ENCODE measurements at places on chromosomes 5 and 9.

- DNase-seq, result no peak
Measured at GRCh38 chr5:157870837-157871834, 12.2 kb upstream of the CLINT1 start.

- DNase-seq, result no peak
Measured at GRCh38 chr5:112174959-112175594, 244.0 kb downstream of the EPB41L4A start.

- DNase-seq, result no peak
Measured at GRCh38 chr5:157877821-157878220, 18.9 kb upstream of the CLINT1 start.

DNA sequence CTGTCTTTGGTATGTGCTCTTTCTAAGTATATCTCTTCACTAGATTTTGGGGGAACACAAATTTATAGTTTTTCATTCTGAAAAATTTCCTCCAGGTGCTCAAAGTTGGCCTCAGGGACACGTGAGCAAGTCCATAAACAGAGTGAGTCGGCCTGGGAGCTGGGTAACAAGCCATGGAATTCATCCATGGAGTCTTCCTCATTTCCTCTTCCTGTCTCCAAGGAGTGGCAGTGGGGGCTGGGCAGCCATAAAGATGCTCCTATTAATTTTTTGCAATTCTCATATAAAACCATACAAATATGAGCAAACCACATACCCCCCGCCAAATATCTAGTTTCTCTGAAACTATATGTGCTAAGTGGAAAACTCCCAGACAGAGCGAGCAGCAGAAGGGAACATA, 136.6 kb upstream of the OTULINL start:
- DNase-seq, result no peak

- no peak for DNase-seq
Measured at GRCh38 chr5:66223637-66224036, 79.5 kb downstream of the SREK1 start.

DNA sequence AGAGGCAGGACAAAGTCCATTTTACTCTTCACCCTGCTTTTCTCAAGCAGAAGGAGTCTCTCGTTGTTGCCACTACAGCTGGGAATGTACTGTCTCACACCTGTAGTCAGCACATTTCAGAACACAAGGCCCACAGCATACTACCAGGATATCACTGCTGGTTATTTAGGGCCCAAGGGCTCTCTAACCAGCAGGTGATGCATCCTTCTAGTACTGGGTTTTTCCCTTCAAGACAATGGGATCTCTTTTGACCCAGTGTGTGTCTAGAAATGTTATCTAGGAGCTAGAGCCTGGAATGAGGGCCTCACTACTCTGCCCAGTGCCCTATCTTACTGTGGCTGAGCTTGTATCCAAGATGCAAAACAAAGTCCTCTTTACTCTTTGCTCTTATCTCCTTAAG, 235.1 kb upstream of the PRR16 start:
- DNase-seq, result no peak

DNA sequence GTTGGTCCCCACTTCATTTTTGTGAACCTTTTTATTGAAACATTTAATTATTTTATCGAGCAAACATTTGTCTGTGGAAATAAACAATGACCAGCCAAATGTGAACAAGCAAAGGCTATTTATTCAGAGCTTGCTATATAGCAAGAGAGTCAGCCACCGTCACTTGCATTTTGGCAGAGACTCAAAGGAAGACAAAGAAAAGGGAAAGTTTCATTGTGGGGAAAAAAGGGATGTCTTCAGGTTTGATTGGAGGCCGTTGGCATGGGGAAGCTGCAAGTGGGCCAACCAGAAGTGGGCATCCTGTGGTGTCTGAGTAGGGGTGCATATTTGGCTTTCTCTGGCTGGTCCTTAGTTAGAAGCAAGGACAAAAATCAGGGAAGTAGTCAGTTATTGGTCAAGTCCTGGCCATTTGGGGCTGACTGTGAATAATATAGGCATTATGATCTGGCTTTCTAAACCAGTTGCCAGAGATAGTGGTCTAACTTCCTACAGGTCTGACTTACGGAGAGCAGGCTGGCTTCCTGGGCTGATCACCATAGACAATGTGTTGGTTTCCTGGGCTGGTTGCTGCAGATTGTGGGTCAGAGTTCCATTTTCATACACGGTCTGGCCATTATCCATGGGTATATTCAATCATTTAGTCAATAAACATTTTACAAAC, 16.6 kb downstream of the ENC1 start:
- DNase-seq, result no peak

DNA sequence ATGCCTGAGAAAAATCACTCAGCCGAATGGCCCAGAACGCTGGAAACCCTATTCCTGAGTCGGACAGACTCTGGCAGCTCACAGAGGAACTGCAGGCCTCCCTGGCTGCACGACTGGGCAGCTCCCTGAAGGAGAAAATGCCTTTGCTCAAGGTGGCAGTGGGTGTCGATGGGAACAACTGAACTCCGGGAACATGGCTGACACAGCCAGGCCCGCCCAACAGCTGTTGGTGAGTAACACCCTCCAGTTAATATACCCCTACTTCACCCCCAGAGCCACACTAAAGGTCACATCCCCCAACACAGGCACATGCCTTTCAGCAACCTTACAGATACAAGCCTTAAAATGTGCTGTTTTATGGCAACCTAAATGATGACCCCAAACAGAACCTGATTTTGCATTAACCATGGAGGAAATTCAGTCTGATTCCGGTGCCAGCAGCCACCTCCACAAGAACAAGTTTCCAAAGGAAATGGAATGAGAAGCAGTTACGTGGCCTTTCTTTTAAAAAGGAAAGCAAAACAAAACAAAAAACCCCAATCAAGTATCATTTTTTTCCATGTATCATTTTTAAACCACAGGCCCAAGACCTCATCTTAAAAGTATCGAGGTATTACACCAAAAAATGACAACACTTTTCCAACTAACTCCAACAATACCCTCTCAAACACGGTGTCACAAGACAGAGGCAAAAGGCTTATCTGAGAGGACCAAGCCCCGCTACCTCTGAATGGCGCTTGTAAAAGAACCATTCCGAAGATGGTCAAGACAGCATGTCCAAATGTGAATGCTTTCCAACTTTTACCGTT, 3.1 kb downstream of the KLF9 start:
- no peak for DNase-seq

- no peak for DNase-seq
Measured at GRCh38 chr9:116855881-116856662, 169.0 kb downstream of the TRIM32 start.

DNA sequence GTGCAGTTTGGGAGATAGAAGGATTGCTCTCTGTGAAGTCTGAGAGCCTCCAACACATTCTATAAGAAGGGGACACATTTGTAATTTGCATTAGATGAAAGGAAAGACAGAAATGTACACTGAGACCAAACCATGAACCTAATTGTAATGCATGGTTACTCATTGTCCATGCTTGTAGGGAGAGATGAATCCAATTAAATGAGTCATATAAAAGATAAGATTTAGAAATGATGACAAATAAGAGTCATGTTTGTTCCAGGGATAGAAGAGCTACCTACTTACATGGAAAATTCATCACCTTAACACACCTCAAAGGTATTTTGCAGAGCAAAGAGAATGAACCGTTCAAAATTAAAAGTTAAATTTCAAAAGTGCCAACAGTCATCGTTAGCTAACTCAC, 85.1 kb downstream of the FBXL7 start:
- DNase-seq, result no peak

- DNase-seq, result no peak
Measured at GRCh38 chr5:31186672-31187267, 6.7 kb upstream of the CDH6 start.

DNA sequence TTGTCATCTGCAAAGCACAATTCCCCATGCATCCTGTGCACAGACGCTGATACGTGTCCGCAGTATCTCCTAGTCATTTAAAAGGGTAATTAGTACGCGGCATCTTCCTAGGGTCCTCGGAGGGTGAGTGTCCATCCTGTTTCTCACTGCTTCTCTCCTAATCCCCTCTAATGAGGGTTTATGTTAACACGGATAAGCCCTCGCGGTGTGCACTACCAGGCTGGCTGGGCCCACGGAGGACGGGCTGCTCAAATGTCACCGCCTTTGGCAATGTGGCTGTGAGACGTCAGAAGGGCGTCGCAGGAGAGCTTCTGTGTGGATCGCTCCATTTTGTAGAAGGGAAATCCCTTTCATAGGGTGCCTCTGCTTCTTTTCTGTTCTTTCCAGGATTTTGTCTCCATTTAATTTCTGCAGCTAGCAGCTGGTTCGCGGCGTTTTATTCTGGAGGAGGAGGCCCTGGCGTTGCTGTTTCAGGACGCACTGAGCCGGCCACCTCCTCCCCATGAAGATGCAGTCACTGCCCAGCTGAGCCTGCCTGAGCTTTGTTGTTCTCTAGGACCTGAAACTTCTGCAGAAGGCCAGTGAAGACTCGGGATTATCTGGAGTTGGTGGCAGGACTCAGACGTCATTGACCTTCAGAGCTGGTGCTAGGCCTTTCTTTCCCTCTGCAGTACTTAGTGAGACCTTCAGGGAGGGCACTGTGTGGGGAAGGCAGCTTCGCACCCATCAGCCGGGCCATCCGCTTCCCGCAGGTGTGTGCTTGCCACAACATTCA, 326.1 kb upstream of the IRX1 start:
- DNase-seq, result no peak

DNA sequence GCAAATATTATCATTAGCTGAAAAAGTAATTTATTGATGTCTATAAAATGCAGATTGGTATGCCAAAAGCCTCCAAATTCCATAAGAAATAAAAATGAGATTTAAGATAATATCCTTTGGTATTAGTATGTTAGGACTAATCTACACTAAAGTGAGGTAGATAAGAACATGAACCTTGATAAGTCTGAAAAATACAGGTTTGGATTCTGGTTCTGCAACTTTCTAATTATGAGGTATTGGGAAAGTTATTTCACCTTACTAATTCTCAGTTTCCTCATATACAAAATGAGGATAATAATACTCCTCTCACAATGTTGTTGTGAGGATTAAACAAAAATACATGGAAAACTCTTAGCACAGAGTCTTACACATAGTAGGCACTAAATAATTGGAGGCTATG, 300.1 kb downstream of the NNT start:
- DNase-seq, result no peak

DNA sequence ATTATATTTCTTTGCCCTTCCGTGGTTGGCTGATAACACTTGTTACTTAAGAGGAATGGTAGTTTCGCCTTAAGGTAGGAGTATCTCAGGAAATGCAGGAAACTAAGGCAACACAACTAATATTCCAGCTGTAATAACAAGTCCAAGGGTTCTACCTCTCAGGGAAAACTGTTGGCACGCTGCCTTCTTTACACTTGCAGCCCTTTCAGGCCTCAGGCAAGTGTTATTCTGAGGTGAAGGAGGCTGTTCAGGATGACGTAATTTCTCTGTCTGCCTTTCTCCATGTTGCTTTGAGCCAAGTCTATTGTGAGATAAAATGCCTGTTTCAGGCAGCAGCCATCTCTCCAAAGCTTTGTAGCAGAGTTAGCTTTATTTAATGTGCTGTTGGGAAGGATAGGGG, 38.0 kb downstream of the VCAN start:
- DNase-seq, result no peak

DNA sequence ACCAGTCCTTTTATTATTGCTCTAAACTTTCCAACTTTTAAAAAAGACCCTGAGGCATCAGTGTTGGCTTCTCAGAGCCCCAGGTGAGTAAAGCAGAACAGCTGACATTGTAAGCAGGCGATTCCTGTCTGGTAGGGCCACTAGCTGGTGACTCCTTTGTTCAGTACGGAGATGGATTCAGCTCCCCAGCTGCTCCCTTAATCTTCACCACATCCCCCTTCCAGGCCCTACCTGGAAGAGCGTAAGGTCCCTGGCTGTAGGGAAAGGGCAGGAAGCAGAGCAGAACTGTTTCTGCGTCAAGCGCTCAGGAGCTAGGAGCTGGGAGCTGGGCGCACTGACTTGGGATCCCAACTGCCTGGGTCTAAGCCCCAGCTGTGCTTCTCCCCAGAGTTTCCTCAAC, 203.7 kb upstream of the TAS2R1 start:
- DNase-seq, result no peak

- DNase-seq, result no peak
Measured at GRCh38 chr5:163489055-163489744, 16.2 kb upstream of the MAT2B start.

GRCh38 chr5:72587661-72588308, 80.6 kb upstream of the ZNF366 start:
- no peak for DNase-seq

DNA sequence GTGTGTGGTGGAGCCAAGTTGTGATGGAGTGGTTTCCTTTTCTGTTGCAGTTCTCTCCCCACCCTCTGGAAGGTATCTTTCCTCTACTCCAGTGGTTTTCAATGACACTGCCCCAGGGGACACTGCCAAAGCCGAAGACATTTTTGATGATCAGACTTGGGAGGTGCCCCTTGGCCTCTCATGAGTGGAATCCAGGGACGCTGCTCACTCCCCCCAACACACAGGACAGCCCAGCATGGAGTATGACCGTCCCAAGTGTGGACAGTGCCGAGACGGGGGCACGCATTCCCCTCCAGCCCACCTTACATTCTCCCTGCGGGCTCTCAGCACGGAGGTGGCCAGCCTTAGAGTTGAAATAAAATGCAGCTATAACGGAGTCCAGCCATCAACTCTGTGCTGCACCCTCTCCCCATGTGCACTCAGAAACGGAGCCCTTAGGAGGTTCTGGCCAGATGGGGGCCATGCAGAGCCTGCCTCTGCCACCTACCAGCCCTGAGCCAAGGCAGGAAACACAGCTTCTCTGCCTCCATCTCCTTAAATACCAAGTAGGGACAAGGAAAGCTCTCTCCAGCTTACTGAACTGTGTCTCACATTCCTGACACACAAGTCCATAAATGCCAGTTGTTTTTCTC, 150.8 kb downstream of the ROR2 start:
- no peak for DNase-seq

- no peak for DNase-seq
Measured at GRCh38 chr9:114005371-114006154, 72.5 kb downstream of the AMBP start.

DNA sequence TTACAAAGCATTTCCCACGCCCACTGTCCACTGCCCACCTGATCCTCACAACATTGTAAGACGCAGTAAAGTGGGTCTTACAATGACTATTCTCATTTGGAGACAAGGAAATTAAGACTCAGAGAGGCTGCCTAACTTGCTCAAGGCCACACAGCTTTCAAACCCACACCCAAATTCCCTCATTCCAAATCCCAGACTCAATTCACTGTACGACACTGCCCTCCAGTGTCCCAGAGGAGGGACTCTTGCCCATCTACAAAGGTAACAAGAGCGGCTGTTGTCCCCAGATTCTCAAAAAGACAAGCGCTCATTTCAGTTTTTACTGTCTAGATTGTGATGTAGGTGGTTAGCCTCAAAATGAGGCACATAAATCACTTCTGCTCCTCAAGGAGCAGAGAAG, 184.6 kb downstream of the ACTL7B start:
- DNase-seq, result no peak

- no peak for DNase-seq
Measured at GRCh38 chr9:121638399-121638798, 13.0 kb upstream of the DAB2IP start.

GRCh38 chr5:112386766-112387165, 32.3 kb downstream of the EPB41L4A start:
- DNase-seq, result no peak

DNA sequence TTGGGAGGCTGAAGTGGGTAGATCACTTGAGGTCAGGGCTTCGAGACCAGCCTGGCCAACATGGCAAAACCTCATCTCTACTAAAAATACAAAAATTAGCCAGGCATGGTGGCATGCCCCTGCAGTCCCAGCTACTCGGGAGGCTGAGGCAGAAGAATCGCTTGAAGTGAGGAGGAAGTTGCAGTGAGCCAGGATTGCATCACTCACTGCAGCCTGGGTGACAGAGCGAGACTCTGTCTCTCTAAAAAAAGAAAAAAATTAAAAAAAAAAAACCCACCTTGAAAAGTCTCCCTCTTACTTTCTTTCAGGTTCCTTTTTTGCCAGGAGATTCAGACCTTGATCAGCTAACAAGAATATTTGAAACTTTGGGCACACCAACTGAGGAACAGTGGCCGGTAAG, 34.2 kb downstream of the CDK7 start:
- DNase-seq, result no peak
